ENCODE measurements at places on chromosomes 11 and 22.
A peak's percentile ranks its signal among the peaks of the same experiment; 100 is the strongest.

- no peak for DNase-seq
Observed at GRCh38 chr11:125072961-125073590, 10.0 kb downstream of the SLC37A2 start.

- peak; percentile 53 for DNase-seq
Observed at GRCh38 chr11:73980001-73980961, 2.4 kb downstream of the UCP2 start.

- DNase-seq: no peak
Observed at GRCh38 chr11:13834463-13834862, 128.1 kb upstream of the SPON1 start.

- DNase-seq: no peak
Observed at GRCh38 chr11:92931746-92932422, 37.6 kb upstream of the MTNR1B start.

DNA sequence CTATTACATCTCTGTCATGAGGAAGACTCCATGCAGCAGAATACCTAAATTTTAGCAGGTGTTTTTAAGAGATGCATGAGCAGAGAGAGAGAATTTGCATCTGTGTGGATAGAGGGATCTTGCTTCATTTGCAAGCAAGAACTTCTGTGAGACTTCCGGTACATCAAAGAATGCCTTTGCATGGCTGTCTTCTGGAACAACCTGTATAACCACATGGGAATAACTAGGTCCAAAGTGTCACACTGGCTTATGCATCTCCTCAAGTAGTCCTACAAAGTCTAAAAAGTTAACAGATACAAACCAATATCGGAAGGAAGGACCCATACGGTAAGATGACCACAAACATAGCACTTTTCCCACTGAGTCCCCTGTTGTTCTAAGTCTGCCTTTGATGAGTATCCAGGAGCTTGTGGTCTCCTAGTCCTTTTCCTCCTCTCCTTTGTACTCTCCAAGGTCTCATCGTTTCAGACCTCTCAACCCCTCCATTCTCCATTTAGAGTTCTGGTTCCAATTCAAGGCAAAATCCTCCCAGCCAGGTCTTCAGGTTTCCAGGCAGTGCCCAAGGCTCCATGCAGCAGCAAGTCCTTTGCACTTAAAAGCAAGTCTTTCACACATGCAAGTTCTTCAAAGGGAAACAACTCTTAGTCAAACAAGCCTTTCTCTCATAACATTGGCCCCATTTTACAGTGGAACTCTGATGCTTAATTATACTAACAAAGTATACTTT is 581.7 kb upstream of the ARHGAP42 start:
- no peak for DNase-seq

DNA sequence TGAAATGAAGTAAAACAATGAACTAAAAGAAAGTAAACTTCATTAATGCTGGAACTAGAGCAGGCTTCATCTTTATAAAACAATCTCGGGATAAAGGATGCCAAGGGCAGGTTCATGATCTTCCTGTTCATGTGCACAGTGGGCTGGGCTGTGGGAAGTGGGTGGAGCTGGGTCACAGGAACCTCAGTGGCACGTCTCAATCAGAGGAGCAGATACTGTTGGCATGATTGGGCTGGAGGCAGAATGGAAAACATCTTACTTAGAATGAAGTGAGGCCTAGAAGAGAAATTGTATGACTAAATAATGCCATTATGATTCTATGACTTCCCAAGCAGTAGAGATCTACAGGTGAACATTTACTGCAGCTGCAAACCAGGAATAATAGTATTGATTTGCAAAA is 45.4 kb upstream of the CALCB start:
- DNase-seq: no peak

DNA sequence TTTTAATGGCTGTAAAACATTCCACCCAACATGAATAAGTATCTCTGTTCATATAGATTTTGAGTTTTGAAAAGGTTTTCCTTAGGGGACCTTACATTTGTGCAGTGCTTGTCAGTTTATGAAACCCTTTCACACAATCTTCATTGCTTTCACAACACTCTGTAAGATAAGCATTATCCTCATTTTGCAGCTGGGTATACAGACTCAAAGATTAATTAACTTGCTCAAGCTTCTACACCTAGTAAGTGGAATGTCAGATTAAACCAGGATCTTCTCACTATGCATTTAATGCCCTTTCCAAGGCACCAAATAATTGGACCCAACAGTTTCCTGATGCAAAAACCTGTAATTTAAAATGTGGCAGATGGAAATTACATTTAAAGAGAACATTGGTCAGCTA is 11.6 kb upstream of the GAB2 start:
- no peak for DNase-seq

All from left ventricle myocardium superior (tissue), 1 donor.